Mammary epithelial cell (primary cell): ENCODE measurements at places on chromosomes 2 and 18. TPM values are rescaled to one million over a fixed set of nuclear protein-coding genes. Genes with fewer than 3 reads are reported as not detected.

The LONRF2 gene
- under 0.01 TPM for total RNA-seq

The SLC14A1 gene
- not detected in 2 replicates for total RNA-seq

The AMER3 gene
- total RNA-seq, result not detected in 2 replicates

The RNF103 gene
- 27.3 TPM for total RNA-seq
